ENCODE measurements at places on chromosomes 3 and 15.

DNA sequence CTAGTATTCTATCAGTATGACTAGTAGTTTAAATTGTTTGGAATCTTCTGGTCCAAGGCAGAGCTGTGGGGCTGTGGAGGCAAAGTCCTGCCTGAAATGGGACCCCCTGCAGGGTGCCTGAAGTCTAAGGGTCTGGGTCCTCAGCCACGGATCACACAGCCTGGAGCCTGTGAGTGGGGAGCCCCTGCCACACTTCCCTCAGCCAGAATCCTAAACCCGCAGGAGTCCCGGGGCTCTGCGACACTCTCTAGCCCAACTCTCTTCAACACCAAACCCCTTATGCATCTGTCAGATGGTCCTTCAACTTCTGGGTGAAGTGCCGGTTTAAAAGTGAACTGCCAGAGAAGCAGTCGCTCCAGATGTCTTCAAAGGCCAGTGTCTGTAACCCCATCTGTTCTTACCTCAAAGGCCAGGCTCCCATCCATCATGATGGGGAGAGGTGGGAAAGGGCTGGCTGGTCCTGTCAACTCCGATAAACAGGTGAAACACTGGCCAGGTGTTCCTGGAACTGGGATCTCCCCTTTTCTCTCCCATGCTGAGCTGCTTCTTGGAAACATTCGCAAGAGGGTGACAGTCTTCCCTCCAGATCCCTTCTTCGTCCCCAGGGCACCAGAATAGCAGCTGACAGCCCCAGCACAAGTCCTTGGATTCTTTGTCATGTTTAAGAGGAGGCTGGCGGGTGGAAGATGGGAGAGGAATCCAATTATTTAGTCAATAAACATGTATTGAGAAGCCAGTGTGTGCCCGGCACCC is 45.6 kb downstream of the CPN2 start:
- no peak for DNase-seq

DNA sequence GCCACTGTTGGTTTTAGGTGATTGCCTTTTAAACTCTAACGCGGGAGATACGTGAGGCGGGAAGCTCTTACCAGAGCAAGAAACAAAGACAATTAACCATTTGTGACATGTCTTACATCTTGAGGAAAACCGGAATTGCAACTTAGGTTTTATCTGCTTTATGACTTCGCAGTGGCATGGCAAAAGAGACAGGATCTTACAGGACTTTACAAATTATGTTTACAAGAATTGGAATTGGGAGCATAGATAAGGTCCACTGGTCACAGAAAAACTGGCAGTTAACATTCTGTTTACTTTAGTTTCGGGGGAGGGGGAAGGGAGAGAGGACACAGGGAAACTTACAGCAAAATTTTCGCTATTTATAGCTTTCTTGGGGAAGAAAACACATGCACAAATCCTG is 1119.6 kb downstream of the ZPLD1 start:
- DNase-seq: no peak

DNA sequence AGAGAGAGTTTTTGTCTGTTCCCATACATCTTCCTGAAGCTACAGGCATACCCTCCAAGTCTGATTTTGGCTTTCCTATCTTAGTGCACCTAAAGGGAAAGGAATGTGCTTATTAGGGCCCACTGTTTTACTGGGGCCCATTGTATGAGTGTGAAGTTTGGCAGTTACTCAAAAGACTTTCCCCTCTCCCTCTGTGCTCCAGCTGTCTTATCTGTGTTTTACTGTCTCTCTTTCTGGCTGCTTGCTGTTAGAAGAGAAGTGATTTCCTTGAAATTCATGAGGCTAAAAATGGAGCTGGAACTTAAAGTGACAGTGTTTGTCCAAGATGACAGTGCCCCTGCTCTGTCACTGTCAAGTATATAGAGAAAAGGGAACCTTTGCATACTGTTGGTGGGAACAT is 436.2 kb downstream of the OCA2 start:
- DNase-seq: no peak

- no peak for DNase-seq
Measured at GRCh38 chr3:102195198-102195948, 239.4 kb upstream of the ZPLD1 start.

- no peak for DNase-seq
Measured at GRCh38 chr3:20324664-20325478, 138.9 kb upstream of the SGO1 start.

DNA sequence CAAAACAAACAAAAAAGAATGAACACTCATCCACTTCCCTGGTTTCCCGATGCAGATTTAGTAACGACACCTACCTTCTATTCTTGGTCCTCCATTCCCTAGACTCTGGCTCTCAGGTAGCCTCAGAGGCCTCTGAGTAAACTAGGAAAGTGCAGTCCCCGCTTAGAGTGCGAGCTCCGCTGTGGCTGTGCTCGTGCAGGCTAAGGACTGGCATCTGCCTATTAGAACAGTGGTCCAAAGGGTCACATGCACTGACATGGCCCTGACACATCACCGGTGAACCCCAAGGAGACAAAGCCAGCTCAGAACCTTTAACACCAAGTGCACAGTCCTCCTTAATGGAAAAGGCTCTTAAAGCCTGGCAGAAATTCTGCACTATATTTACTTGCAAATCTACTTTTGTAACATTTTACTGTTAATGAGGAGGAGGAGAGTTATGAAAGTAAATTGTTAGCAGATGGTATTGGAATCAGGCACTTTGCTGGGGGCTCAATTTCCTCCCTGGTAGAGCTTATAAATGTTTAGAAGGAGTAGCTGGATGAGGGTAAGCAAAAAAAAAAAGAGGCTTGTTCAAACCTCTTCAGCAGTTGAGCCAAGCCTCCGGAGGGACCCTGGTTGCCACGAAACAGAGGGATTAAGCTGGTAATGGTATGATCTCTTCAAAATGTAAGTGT is 31.1 kb downstream of the VGLL4 start:
- DNase-seq: no peak

DNA sequence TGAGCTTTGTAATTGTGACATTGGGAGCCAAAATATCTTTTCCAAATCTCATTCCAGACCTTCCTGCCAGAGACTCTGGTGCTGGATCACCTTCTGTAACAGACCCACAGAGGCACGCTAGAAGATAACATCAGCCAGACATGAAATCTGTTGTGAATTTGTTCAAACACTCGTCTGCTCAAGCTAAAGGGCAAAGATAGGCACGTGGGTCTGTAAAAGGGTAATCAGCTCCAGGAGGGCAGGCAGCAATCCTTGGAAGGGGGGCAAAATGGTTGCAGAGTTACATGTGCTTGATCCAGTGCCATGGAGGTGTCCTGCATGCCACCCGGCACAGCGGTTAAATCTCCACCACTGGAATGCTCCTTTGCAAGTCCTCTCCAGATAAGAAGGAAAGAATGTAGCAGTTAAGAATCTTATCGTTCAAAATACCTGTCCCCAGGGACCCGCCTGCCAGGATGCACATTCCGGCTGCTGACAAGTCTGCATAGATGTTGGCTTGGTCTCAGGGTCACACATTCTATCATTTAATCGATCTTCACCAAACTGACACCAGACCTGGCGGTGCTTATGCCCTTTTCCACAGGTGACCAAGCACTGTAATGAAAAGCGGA is 74.8 kb downstream of the ADAMTS9 start:
- DNase-seq: no peak

DNA sequence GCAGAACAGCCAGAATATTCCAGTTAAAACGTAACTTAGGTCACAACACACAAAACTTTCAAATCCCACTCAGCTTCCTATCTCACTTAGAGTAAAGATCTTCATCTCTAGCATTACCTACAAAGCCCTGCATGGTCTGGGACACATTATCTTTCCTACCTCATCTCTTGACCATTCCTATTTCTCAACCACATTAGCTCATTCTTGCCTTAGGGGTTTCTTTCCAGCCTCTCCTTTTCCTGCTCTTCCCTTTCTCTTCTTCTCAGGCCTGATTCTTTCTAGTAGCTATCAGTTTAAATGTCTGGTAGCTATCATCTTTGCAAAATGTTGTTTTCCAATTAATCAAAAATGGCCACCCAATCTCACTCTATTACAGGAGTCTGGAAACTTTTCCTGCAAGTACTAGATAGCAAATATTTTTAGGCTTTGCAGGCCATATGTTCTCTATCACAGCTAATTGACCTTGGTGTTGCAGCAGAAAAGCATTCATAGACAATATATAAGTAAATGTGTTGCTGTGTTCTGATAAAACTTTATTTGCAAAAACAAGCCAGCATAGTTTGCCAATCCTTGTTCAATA is 15.1 kb upstream of the CBLB start:
- no peak for DNase-seq

GRCh38 chr3:98893740-98894139 is 7.8 kb downstream of the DCBLD2 start:
- no peak for DNase-seq

DNA sequence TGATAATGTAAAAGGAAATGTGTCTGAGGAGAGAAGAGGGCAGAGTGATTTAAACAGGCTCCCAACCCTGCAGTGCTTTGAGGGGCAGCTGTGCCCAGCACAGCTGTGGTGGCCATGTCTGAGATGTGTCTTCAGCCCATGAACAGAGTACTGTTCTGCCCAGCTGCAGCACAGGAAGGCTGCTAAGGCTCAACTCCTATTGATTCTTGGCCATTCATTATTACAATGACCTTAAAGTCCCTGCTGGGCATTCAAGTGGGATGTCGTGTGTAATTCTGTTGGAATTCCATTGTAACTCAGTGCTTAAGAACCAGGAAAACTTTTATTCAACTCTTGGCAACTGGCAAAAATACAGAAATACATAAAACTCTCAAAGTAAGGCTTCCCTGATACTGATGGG is 229.3 kb downstream of the MCTP2 start:
- DNase-seq: no peak

DNA sequence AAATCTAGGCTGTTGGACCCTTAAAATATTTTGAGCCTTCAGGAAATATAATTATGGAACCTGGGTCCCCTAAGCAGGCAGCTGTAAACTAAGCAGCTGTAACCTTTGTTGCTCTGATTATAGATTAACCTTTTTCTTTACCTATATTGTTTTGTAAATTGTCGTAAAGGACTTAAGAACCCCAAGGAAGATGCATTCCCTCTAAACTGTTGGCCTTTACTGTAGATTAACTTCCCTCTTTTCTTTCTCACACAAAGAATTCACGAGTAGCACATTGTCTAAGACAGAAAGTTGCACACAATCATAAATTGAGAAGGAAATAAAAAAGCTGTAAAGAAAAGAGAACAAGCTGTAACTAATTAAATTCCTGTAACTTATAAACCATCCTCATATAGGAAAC is 877.3 kb downstream of the ROBO2 start:
- DNase-seq: no peak

GRCh38 chr3:122349171-122349570 is 24.1 kb downstream of the CSTA start:
- no peak for DNase-seq

- no peak for DNase-seq
Measured at GRCh38 chr15:74006774-74007639, 12.5 kb downstream of the PML start.

GRCh38 chr3:153830552-153830951 is 290.6 kb upstream of the ARHGEF26 start:
- no peak for DNase-seq

- DNase-seq: no peak
Measured at GRCh38 chr15:94414916-94415315, 183.6 kb downstream of the MCTP2 start.

GRCh38 chr15:94080989-94081605 is 150.3 kb upstream of the MCTP2 start:
- DNase-seq: no peak

GRCh38 chr3:13234666-13235065 is 161.4 kb upstream of the IQSEC1 start:
- no peak for DNase-seq

- DNase-seq: no peak
Measured at GRCh38 chr15:94917068-94917467, 685.7 kb downstream of the MCTP2 start.

DNA sequence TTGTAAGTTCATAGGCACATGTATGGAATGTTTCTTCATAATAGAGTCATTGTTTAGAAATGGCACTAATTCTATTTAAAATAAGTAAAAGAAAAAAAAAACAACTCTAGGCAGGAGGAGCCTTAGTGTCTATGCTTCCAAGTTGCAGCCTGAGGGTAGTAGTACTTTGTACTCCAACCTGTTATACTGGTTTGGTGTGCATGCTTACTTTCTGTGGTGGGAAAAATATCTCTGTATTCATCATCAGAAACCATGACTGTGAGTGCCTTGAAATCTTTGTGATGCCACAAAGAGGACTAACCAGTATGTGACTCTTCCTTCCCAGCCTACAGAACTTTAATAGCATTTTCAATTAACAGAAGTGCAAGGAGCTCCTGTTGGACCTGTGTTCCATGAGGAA is 4.4 kb downstream of the NAALADL2 start:
- DNase-seq: no peak

DNA sequence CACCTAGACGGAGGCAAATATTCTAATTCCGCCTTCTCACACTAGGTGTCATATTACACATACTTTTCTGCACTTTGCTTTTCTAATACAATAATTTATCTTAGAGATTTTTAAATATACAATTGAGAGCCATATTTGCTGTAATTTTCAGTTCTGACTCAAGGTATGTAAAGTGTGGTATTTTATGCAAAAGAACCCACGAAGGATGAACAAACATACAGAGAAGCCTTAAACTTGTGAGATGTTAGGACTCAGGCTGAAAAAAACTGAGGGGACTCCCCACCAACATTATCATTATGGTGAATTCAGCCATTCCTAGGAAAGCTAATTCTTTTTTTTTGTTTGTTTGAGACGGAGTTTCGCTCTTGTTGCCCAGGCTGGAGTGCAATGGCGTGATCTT is 9.6 kb downstream of the ZBTB11 start:
- DNase-seq: no peak

DNA sequence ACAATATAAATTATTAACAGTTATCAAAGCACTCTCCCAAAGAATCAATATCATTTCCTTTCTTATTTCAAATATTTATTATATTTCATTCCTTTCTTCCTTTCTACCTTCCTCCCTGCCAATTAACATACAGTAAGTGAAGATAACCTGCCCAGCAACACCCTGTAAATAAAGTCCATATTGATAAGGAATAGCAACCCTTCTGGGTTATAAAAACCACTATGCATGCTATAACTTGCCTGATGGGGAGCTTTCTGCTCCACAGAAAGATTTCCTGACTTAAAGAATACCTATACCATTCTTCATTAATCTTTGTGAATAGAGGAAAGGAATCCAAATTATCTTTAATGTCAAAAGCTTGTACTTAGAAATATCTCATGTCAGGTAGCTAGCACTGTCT is 166.5 kb downstream of the ISL2 start:
- DNase-seq: no peak

GRCh38 chr15:30922480-30923311 is 19.0 kb downstream of the FAN1 start:
- DNase-seq: no peak

GRCh38 chr15:61777689-61778088 is 282.6 kb downstream of the VPS13C start:
- DNase-seq: no peak

GRCh38 chr3:112464264-112464663 is 35.0 kb downstream of the BTLA start:
- DNase-seq: no peak

DNA sequence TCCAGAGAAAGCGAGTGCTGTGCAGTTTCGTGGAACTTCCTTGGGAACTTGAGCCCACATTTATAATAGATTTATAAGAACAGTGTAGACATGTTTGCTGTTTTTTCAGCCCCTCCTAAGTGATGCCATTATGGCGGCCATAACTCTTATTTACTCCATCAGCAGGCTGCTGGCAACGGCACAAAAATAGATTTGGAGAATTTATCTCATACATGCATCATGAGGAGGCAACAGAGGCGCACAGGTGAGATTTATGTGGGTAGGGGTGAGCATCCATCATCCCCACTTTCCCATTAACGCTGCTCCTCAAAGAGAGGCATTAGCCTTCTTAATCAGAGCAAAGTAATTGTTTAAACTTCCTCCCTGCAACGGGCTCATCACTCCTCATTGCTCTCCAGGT is 182.5 kb downstream of the RAB11A start:
- DNase-seq: no peak
